ENCODE measurements at places on chromosomes 16 and 17.

DNA sequence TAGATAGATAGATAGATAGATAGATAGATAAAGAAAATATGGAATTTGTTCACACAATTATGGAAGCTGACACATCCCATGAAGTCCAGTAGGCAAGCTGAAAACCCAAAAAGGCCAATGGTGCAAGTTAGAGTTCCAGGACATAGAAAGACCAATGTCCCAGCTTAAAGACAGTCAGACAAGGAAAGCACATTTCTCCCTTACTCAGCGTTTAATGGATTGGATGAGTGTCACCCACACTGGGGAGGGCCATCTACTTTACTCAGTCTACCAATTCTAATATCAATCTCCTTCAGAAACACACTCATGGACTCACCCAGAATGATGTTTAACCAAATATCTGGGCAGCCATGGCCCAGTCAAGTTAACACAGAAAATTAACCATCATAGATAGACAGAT is 327.7 kb upstream of the CDH11 start:
- no peak for ATAC-seq

DNA sequence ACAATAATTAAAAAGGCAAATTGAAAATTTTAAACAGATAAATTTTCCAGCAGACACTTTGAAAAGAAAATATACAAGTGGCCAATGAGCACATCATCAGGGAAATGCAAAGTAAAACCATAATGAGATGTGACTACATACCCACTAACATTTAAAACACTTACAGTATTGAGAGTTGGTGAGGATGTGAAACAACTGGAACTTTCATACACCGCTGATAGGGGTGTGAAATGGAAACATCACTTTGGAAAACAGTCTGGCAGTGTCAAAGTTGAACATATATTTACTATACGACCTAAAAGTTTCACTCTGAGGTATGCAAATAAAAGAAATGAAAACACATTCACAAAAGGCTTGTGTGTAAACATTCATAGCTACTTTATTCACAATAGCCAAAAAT is 94.0 kb upstream of the GNAO1 start:
- no peak for ATAC-seq

DNA sequence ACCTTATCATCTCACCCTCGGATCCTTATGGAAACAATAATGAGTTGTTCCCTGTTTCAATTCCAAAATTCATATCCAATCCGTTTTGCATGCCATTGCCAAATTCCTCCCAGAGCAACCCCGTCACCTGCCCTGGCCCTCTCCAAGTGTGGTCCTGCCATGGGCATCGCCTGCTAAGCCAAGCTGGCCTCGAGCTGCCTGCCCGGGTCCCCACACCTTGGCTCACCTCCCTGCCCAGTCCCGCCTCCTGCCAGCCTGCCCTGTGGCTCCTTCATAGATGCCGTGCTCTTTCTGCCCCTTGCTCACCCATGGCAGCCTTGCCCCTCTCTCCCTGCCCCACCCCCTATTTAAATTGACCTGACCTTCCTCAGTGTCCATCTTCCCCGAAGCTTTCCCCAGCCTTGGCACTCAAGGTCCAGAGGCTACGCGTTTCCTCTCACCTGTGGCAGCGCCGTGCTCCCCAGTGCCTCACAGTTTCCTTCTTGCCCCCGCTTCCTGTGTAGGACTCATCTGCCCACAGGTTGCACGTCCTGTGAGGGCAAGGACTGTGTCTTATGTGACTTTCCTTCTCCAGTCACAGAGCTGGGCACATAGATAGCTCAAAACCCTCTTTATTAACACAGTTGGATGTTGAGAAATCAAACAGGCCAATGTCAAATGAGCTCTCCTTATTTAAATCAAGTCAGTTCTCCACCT is 12.7 kb downstream of the MAPT start:
- ATAC-seq = no peak

DNA sequence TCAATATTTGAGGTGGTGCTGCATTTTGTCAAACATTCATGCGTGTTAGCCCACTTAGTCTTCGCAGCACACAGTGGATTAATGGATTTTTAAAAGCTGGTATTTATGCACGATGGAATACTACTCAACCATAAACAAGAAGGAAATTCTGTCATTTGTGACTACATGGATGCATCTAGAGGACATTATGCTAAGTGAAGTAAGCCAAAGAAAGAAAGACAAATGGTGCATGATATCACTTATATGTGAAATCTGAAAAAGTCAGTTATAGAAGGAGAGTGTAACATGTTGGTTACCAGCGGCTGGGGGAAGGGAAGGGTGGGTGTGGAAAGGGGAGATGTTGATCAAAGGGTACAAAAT is 23.0 kb downstream of the HMOX2 start:
- ATAC-seq = no peak

- ATAC-seq = no peak
Observed at GRCh38 chr16:17914168-17914567, 422.4 kb downstream of the NPIPA8 start.

DNA sequence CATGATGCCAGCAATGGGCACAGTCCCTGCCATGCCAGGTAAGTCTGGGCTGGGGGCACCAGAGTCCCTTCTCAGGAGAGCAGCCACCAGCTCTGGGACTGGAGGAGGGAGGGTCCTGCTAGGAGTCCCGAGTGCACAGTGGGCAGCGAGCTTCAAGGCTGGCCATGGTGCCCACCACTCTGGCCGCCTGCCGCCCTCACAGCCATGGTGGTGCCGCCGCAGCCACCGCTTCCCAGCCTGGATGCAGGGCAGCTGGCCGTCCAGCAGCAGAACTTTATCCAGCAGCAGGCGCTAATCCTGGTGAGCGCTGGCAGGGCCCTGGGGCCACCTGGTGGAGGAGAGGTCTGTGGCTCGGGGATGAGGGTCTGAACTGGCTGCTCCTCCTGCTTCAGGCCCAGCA is 17.9 kb upstream of the SMIM5 start:
- no peak for ATAC-seq

DNA sequence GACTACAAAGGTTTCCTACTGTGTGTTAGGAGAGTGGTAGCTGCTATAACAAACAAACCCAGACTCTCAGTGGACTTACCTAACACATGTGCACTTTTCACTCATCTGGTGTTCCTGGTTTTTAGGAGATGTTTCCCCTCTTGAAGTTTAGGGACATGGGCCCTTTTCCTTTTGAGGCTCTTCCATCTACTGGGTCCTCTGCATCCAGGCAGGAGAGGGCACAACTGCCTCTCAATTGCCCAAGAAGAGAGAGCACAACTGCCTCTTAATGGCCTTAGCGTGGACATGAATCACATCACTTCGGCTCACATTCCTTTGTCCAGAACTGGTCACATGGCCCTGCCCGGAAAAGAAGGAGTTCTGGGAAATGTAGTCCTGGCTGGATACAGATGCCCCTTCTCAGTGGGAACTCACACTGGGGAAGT is 9.8 kb upstream of the TNRC6C start:
- ATAC-seq = peak; percentile 31

DNA sequence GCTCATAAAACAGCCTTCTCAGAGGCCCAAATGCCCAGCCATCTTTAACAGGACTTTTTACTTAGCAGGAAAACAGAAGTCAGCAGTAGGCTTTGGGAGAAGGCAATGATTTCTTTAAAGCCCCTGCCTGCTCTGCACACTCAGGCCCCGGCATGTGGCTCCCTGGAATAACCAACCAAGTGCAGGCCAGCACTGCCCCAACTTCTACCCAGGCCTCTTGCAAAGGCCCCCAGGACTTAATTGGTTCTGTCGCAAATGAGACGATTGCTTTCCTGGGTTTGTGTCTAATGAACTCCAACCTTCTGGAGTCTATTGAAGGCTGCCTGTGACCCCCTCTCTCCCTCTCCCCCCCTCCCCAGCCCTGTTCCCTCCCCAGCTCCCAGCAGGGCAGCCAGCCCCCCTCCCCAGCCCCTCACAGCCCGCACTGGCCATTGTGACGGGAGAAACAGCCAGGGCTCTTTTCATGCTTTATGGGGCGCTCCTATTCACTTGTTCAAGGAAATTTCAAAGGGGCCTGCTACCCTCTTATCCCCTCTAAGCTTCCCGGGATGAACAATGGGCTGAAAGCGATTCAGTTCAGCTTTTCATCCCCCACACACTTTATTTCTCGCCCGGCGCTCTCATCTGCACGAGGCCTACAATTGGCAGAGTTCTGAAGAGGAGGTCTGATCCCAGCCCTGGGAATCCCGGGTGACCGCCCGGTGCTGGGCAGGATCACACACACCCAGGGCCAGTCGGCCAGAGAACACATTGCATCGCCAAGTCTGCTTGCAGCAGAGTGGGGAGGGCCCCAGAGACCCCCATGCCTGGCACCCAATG is 15.5 kb downstream of the AXIN2 start:
- no peak for ATAC-seq

- peak; percentile 84 for ATAC-seq
Observed at GRCh38 chr17:9371019-9371418, 204.6 kb downstream of the STX8 start.

DNA sequence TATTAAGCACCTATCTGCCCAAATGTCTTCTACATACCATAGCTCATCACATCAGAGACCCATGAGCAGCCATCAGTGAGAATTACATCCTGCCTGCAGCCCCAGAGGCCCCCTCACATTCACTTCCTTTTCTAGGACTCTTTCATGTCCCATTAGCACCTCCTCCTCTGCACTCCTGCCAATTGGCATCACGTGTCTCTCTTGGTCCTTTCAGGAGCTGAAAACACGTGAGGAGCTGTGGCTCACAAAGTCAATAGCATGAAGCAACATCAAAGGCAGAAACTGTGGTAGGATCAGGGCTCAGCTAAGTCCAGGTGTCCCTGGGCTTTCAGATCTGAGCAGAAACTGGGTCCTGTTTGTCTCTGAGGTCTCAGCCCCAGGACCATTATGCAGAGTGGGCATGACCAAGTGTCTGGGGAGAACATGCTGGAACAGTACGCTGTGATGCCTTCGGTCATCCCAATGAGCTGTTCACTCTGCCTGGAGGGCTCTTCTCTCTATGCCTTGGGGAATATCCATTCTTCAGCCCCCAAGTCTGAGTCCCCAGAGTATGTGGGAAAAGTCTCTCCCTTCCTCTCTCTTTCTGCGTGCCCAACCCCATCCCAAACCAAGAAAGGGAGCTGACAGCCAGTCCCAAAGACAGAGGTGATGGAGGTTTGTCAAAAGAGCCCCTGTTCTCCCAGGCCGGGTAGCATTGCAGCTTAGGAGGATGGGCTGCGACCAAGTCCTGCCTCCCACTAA is 457.0 kb upstream of the CDH5 start:
- peak; percentile 49 for ATAC-seq

GRCh38 chr17:32335687-32336086 is 6.3 kb downstream of the C17orf75 start:
- peak; percentile 39 for ATAC-seq

DNA sequence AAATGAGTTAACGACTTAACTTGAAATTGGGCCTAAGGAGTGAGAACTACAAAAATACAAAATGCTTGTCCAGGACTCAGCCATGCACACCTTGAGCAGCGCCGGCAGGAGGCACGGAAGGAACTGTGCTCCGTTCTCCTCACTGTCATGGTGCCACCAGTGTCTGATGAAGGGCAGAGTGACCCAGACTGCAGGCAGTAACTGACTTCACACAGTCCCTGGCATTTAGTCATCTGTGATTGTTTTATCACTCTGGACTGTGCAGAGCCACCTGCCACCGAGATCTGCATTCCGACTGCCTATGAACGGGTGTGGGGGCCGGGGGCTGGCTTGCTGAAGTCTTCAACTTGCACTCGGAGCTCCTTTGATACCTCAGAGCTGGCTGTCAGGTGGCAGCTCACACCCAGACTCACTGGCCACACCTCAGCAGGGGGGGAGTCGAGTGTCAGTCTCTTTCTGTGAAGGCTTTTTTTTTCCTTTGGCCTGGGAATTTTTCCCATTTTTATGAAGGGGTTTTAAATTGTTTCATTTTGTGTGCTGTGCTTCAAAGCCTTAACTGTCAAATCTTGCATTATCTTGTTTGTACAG is 20.2 kb upstream of the ENDOV start:
- peak; percentile 23 for ATAC-seq

DNA sequence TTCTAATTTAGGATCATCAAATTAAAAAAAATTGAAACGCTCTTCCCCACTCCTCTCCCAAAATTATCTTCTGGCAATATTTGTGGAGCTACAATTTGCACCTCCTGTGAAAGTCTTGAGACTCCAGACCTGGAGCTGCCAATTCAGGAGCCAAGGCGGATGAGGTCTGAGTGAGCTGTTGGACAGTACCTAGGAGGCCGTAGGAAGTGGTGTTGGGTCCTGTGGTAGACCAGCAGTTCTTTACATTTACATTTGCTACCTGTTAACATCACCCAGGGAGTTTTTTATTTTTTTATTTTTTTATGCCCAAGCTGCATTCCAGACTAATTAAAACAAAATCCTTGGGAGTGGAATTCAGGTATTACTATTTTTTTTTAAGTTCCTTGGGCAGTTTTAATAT is 271.0 kb downstream of the PHKB start:
- ATAC-seq = no peak

GRCh38 chr17:32815460-32815859 is 61.5 kb downstream of the MYO1D start:
- ATAC-seq = no peak

DNA sequence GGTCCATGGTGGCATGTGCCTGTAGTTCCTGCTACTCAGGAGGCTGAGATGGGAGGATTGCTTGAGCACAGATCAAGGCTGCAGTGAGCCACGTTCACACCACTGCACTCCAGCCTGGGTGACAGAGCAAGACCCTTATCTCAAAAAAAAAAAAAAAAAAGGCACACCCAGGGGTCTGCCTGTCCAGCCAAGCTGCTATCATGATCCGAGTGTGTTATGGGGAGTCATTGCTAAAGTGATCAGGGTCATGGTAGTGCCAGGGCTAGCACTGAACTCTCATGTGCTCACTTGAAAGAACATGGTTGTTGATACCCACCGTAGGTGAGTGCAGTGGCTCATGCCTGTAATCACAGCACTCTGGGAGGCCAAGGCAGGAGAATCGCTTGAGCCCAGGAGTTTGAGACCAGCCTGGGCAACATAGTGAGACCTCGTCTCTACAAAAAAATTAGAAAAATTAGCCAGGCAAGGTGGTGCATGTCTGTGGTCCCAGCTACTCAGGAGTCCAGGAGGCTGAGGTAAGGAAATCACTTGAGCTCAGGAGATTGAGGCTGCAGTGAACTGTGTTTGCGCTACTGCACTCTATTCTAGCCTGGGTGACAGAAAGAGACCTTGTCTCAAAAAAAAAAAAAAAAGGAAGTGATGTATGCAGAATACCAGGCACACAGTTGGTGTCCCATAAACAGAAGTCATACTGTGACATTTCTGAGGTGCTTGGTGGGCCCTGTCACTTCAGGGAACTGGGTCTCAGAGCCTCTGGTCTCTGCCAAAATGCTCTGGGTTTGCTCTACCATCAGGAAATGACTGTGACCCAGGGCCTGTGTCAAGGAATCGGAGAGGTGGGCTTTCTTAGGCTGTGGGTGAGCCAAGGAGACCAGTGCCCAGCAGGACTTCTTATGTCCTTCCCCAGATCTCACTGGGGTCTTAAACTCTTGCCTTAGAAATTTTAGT is 2.2 kb downstream of the PRM1 start:
- ATAC-seq = no peak

DNA sequence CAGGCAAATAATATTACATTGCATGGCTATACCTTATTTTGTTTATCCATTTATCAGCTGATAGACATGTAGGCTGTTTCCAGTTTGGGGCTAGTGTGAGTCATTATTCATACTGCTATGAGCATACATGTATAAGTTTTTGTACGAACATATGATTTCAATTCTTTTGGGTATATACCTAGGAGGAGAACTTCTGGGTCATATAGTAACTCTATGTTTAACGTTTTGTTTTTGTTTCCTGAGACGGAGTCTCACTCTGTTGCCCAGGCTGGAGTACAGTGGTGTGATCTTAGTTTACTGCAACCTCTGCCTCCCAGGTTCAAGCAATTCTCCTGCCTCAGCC is 2.4 kb upstream of the ITGAL start:
- no peak for ATAC-seq

Data from esophagus mucosa (tissue), 1 donor.